Stimulated activated CD4-positive, alpha-beta T cell treated with anti-CD3 and anti-CD28 coated beads, Interleukin-1b, Interleukin-23, amount 100 ng/mL, for 48 hours (primary cell): ENCODE measurements at places on chromosomes 7 and 10.

- no peak for DNase-seq
Measured at GRCh38 chr10:79409726-79410085, 35.7 kb downstream of the ZCCHC24 start.

- no peak for DNase-seq
Measured at GRCh38 chr7:135601182-135601581, 43.5 kb downstream of the NUP205 start.

- DNase-seq: peak; percentile 47
Measured at GRCh38 chr7:2529161-2530070, 9.8 kb downstream of the LFNG start.

DNA sequence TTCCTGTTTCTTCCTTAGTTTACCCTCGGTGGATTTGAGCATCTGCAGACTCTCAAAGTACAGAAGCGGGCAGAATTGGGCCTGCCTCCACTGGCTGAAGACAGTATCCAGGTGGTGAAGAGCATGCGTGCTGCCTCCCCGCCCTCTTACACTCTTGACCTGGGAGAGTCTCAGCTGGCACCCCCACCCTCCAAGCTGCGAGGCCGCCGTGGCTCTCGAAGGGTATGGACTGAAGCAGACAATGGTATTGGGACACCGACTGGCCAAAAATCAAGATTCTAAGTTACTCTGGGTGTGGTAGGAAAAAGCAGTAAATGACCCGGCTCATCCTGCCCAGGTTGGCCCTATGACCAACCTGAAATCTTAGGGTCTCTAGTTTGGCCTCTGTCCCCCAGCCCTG lies 22.2 kb downstream of the STRIP2 start:
- DNase-seq: no peak

GRCh38 chr7:64099656-64100531 lies 54.7 kb downstream of the ZNF727 start:
- DNase-seq: no peak

- DNase-seq: no peak
Measured at GRCh38 chr7:95772771-95773581, 622 bp downstream of the DYNC1I1 start.

DNA sequence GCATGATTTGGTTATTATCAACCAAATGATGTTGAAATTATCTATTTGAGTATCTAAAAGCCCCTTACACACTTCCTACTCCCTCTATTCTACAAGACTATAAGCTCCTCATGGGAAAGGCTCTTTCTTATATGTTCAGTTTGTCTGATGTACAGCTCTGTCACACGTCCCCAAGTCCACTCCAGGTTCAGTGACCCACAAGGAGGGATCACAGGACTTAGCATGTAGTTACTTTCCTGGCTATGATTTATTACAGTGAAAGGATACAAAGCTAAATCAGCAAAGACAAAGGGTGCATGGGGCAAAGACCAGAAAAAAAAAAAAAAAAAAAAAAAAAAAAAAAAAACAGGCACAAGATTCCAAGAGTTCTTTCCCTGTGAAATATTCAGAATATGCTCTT lies 125.6 kb upstream of the TMEM106B start:
- DNase-seq: no peak

DNA sequence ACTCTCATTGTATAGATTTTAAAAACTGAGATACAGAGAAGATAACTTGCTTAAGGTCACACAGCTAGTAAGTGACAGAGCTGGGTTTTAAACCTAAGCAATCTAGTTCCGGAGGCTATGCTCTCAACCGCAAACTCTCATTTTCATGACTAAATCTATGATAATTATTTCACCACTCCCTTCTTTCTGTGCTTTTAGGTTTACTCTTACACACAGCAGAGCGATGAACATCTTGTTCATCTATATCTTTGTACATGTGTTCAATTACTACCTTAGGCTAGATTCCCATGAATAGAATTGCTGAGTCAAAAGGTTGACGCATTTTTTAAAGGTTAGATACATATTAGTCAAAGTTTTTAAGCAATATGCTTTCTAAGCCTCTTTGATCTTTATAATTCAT lies 154.8 kb downstream of the CHN2 start:
- no peak for DNase-seq

DNA sequence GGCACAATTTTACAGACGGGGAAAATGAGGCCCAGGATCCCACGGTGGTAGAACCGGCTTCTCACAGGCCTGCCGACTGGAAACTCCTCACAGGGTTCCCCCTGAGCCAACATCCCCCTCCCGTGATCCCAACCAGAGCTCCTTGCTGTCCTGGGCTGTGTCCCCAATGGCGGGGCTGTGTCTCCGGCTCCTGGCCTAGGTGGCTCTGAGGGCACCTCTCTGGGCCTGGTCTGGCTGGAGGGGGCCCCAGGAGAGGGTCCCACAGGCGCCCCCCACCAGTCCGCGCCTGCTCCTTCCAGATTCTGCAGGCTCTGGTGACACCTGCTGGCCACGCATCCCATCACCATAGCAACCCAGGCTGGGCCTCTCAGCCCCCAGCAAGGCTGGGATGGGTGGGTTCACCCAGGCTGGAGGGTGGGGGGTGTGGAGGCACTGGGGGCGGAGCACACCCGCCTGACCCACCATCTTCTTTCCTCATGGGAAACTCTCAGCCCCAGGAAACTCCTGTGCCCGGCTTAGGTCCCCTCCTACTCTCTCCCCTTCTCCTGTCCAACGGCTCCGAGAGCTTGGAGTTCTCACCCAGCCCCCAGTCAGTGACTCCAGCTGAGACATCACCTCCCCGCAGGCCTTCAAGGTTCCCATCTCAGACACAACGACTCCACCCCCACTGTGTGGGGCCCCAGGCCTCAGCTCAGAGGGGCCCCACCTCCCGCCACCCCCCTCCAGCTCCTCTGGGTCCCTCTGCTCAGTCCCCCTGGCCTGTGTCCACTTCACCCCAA lies 27.1 kb upstream of the TNRC18 start:
- no peak for DNase-seq

DNA sequence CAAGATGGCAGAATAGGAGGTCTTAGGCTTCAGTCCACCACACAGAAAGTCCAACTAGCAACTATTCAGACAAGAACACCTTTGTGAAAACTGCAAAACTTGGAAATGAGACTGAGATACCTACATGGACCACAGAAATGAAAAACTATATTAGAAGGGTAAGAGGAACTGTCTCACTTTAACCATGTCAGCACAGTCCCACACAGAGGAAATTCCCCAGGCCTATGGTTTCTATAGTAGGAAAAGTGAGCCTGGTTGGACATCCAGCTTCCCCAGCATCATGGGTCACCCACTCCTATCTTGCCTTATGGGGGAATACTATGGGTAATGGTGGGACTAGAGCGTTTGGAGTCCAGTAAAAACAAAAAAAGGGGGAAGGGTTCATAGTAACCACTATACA lies 38.8 kb upstream of the CDK6 start:
- no peak for DNase-seq

DNA sequence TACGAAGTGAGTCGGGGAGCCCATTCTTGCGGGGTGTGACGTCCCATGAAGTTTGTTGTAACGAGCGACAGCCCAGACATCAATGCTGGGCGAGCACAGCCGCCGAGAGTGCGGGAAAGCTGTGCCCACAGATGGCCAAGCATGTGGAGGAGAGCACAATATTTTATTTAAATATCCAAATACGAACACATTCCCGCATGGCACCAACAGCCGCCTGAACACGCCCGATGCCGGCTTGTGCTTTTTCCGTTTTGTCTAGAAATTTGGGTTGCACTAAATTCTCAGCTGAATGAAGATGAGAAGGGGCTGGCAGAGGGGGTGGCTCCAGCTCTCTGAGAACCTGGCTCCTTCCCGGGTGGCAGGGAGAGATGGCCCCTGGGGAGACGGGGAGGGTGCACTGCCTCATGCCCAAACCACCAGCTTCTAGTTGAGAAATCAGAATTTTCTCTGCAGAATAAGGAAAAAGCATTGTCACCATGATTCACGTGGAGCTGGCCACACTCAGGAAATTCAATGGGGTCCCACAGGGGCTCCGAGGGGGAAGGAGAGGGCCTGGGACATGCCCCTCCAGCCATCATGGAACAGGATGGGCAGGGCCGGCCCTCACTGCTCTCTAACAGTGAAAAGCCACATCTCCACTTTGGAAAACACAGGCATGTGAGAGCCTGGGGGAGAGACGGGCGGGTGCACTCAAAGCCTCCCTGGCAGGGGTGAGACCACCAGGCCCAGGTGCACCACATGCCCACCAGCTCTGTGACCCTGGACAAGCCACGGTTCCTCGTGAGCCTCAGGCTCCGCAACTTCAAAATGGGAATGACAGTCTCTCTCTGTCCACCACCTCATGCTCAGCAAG lies 48.3 kb downstream of the EBF3 start:
- no peak for DNase-seq

- no peak for DNase-seq
Measured at GRCh38 chr7:101108330-101108857, 18.5 kb upstream of the SERPINE1 start.

DNA sequence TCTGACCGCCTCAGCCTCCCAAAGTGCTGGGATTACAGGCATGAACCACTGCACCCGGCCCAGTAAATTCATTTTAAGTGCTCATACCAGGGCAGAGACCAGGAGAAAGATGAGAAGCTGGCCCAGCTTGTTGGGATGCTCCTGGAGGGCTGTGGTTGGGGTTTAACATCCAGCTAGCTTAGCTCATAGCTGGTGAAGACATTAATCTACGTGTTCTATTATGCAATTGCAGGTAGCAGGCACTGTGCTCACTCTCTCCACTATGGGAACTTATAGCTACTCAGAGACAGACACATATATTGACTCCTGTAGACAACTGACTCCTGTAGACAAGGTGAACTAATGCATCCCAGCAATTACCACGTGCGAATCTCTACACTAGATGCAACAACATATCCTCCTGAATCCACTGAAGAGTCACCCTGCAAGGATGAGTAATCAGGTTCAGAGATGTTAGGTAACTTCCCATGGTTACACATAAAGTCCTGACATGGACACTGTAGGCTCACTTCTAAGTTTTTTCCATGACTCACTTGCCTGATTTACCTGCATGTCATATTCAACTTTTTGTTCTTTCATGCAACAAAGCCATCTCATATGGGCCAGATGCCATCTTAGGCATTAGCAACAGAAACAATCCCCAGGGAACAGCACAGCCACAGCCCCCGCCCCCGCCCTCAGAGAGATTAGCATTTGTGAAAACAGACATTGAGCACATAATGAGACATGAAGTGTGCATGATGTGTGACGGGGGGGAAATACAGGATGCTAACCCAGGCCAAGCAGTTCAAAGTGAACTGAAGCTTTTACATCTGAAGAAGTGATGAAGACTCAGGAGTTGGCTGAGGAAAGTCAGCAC lies 37.2 kb downstream of the ERLIN1 start:
- peak; percentile 69 for DNase-seq

DNA sequence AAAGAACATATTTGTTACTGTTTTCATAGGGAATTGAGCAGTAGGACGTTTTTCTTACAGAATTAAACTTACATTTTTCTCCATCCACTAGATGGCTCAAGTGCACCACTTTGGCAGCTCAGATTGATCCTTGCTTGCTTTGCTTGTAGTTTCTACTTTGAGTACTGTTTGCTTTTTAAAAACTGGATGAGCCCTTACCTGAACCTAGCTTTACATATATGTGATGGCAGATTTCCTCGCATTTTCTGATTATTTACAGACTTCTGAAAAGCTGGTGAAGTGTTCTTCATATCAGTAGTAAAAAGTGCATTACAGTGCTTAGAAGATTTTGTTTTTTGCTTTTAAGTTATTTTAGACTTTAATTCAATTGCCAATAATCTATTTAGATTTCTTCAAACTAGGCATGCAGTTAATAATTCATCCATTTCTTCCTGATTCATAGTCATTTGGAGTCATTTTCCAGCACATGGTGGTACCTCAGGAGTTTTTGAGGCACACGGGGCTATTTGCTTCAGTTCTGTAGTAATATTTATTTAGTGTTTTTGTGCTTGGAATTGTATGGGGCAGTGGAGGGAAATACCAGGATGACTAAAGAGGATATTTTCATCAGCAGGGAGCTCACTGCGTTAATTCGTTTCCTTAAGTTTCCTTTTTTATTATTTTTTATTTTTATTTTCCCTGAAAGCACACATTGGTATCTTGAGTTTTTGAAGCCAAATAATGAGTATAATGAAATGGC lies 57.3 kb downstream of the MAPK8 start:
- DNase-seq: peak; percentile 10

DNA sequence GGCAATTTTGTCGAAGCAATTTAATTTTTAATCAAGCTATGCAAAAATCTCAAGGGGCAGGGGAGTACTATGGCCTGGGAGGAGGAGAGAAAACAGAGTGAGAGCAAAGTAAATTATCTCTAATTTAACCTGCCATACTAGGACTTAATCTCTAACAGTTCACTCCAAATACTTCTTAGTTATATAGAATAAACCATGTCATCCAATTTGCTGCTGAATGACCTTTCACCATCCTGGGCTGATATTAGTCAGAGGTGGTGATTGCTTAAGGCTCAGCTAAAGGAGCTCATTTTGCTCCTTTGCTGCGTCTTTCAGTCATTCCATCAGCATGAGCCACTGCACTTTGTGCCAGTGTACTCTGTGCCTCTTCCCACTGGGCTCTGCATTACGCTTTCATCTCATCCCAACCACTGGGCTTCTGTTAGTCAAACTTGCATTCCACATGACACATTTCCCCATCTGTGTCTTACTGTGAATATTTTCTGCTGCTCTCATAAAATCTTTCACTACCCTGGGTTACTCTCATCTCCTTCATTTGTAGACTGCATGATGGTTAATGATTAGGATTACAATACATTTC lies 84.3 kb downstream of the CD36 start:
- no peak for DNase-seq

- DNase-seq: no peak
Measured at GRCh38 chr10:63003816-63004453, 129.2 kb upstream of the NRBF2 start.

DNA sequence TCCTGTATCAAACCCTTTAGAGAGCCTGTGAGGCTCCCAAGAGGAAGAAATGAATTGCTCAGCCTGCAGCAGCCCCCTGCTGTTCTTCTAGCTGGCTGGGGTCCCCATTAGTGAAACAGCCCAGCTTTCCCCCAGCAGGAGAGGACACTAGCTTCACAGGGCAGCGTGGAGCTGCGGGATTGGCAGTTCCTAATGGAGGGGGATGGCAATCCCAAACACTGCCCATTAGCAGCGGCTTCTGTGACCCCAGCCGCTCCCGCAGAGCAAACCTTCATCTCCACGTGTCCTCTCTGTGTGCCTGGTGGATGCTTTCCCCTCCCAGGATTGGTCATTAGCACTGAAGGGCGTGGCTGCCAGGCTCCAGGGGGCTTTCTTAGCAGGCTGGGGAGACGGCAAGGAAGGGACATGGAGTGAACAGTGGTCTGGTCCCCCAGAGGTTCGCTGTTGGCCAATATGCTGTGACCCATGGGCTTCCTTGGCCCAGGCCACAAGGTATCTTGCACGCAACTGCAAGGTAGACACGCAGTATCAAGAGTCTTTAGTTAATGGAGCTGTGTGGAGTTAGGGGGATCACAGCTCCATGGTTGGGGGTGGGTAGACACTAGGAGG lies 322.5 kb upstream of the ZMIZ1 start:
- no peak for DNase-seq
